ENCODE measurements at places on chromosomes 4 and X. TPM values are rescaled to one million over a fixed set of nuclear protein-coding genes. Genes with fewer than 3 reads are reported as not detected.

The MGAT4D gene
- total RNA-seq: not detected

DNA sequence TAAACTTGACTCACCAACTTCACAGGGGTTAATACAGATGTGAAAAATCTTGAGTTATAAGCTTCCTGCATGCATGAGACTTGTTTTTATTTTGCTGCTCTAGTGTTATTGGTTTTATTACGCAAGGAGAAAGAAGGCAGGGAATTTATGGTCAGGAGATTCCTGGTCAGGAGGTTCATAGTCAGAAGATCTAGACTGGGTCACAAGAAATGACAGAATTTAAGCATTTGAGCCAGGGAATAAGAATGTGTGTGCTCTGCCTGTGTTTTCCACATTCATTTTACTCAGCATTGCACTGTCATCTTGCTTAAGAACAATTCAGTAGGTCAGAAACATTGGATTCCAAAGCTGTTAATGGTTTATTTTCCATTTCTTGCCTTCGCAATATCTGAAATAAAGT lies 2522.1 kb downstream of the ARAP2 start:
- no peak for DNase-seq

- DNase-seq: no peak
Measured at GRCh38 chr4:6478546-6479220, 6.3 kb upstream of the PPP2R2C start.

DNA sequence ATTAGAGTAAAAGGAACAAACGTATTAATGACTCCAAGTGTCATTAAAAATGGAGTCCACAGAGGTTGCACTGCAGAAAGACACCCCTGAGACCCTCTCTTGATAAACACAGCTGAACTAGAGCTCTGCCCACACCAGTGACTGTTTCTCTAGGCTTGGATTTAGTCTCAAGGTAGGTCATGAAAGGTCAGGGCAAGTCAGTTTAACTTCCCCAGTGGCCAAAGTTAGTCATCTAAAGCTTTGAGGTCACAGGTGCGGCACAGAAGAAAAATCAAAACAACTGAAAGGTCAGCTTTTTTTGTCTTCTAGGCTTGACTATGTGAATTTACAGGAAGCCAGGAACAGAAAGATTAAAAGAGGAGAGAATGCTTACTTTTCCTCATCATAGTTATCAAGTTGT lies 749.6 kb downstream of the RAB28 start:
- DNase-seq: no peak

- DNase-seq: no peak
Measured at GRCh38 chr4:105093975-105094374, 52.7 kb upstream of the TET2 start.

The BBS12 gene
- total RNA-seq: 4.0 TPM

DNA sequence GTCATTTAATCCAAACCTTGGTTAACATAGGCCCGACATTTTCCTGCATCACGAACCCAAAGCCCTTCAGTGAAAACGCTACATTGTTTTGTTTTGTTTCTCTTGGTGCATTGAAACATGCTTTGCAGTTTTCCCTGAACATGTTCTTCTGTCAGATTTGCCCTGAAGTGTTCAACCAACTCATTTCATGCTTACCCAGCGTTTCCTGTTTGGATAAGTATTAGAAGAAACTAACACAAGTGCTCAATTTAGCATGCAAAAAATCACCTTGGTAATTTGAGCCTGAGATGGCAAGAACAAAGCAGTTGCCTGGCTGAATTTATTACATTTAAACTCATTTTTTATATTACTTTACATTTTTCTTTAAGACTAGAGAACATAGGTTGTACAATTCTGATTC lies 160.1 kb upstream of the VCX3A start:
- DNase-seq: no peak

The ADH1C gene
- 102 TPM for total RNA-seq

All from omental fat pad (tissue), 4 donors.